Right renal cortex interstitium (tissue), 3 donors: ENCODE measurements at places on chromosomes 7 and 10. TPM values are rescaled to one million over a fixed set of nuclear protein-coding genes. Genes with fewer than 3 reads are reported as not detected.
A peak's percentile ranks its signal among the peaks of the same experiment; 100 is the strongest.

DNA sequence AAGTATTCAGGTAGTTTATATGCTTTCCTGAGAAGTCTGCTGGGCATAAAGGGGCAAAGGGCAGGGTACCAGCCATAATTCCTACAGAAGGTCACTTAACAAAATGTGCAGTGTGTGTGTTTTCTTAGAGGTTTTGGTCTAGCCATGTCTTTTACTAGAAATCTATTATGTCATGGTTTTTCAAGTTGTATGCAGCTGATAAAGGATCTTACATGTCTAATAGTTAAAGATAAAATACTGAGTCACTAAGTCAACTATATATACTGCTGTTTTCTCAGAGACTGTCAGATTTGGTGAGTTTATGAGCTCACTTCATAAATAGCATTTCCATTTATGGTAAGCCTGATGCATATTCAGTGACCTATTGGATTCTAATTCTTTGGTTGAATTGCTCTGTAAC, 7.7 kb downstream of the CASP2 start:
- no peak for DNase-seq

DNA sequence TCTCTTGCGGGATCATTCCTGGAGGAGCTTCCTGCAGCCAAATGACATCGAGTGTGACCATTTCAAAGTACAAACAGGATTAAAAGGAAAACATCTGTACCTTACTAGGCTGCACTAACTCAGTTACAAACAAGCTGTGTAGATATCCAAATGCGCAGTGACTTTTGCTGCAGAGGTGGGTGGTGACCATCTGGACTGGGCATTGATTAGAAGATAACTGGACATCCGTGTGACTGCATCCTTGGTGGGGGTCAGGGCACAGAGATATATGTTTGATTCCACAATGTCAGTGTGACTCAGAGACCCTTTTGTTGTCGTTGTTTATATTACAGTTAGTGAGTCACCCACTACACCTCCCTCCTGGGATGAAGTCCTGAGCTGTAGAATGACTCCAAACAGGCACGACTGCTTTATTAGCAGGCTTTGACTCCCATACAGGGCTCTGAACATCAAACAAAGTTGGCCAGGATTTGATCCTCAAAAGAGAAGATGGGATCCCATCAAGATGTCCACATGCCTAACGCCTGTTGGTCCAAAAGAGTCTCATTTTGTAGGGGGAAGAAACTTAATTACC, 56.7 kb upstream of the SDK1 start:
- no peak for DNase-seq

UNCX gene
- 6.5 TPM for polyA plus RNA-seq

GRCh38 chr10:106775127-106775526, 389.4 kb downstream of the SORCS1 start:
- no peak for DNase-seq

DNA sequence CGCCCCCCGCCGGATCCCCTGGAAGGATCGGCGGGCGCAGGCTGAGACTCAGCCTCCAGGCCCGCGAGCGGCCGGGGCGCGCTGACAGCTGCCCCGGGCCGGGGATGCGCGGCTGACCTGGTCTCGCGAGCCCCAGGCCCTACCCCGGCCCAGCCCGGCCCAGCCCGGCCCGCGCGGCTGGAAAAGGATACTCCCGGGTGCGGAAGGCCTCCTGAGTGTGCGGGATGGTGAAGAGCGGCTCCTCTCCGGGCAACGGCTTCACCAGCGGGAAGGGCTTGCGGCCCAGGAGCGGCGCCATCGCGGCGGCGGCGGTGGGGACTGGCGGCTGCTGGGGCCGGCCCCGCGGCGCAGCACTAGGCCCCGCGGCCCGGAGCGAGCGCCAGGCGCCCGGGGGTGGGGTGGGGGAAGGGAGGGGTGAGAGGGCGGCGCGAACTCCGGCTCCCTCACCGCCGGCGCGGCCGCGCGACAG, 423 bp downstream of the BAZ1B start:
- no peak for DNase-seq

- peak; percentile 50 for DNase-seq
Measured at GRCh38 chr10:77967611-77968022, 41.1 kb upstream of the DLG5 start.

GRCh38 chr10:52313256-52313932, 687 bp upstream of the DKK1 start:
- DNase-seq = no peak

GRCh38 chr7:138154661-138155060, 78.4 kb downstream of the AKR1D1 start:
- no peak for DNase-seq

DNA sequence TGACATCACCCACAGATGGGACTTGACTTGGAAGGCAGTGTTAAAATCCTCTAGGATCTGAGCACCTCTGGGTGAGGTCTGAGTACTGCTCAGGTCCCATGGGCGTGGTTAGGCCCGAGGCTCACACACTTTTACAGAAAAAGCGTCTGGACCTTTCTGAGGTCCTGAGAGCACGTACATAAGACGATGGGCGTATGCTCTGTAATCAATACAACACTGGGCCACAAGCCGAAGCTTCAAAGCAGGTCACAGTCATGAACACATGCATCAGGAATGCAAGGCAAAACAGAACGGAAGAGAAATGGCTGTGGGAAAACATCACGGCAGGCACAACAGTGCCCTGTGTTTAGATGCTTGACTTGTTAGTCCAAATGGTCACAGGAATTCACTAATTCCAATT, 112.2 kb downstream of the LARP4B start:
- DNase-seq = no peak

DNA sequence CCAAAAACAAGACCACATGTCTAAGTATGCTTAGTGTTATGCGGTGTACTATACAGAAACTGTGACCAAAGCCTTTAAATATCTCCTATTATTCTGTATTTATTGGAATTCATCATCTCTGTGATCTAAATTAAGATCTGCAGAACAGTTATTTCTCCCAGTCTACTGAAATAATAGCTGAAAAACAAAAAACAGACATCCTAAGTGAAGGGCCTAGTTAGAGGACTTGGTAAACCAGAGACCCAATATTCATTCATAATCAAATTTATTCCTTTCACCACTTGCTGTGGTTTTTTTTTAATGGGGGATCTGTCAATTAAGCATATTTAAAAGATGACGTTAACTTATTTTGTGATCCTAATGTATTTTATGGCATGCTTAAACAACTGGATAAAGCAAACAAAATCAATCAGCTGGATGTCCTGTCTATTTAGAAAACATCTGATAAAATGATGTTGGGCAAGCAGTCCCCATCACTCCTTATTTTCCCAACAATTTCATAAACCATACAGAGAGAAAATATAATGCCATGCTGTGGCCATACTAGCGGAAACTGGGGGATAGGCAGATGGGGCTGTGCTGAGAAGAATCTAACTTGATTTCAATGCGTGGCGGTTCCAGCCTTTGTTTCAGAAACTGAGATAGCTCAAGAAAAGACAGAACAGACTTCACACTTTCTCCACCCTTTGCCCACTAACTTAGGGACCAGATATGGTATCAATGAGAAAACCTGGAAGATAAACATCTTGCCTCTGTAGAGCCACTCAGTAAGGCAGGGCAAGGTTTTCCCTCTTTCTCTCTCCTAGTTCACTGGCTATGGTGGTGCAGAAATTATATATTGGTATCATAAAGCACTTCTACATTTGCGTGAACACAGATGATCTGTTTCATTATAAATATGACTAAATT, 32.9 kb downstream of the ICA1 start:
- no peak for DNase-seq

GLI3 gene
- polyA plus RNA-seq = 15.0 TPM

- DNase-seq = no peak
Measured at GRCh38 chr10:17286562-17287550, 58.8 kb downstream of the VIM start.

POU6F2 gene
- polyA plus RNA-seq = 0.19 TPM

DNA sequence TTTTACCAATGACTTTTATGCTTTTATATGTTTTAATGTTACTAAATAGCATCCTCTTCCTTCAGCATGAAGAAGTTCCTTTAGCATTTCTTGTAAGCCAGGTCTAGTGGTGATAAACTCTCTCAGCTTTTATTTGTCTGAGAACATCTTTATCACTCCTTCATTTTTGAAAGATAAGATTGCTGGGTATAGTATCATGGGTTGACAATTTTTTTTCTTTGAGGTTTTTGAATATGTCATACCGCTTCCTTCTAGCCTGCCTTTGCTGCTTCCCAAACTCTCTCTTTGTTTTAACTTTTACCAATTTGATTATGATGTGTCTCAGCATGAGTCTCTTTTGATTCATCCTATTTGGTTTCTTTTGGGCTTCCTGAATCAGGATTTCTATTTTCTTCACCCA, 108.2 kb upstream of the KAT6B start:
- no peak for DNase-seq

- no peak for DNase-seq
Measured at GRCh38 chr7:2628130-2628482, 3.7 kb upstream of the TTYH3 start.

CRYGN gene
- polyA plus RNA-seq = 2.2 TPM

- no peak for DNase-seq
Measured at GRCh38 chr7:3201306-3201705, 99.7 kb upstream of the SDK1 start.
